Skin of body (tissue), 3 donors: ENCODE measurements at places on chromosomes 12 and 14.

DNA sequence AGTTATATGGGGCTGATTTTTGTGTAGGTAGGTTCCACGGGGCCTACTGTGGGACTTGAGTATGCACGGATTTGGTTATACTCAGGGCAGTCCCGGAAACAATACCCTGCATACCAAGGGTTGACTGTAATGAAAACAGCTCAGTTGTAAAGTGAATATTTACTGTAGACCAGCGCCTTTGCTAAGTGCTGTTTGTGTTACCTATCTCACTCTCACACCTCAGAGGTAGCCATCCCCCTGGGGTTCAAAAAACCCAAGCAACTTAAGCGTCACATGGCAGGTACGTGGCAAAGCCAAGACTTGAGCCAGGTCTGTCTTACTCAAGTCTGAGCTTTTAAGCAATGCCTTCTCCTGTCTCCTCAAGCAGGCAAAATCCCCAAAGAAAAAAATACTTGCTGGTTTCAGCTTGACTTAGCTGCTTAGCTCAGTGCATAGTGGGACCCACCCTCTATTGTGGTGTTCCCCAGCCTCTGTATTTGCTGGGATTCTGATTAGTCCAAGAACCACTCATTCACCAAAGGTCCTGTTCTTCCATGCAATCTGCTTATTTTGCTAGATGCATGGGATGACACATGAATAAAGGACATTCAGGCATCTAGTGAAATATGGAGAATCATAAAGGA, 34.2 kb upstream of the STRN3 start:
- no peak for DNase-seq

DNA sequence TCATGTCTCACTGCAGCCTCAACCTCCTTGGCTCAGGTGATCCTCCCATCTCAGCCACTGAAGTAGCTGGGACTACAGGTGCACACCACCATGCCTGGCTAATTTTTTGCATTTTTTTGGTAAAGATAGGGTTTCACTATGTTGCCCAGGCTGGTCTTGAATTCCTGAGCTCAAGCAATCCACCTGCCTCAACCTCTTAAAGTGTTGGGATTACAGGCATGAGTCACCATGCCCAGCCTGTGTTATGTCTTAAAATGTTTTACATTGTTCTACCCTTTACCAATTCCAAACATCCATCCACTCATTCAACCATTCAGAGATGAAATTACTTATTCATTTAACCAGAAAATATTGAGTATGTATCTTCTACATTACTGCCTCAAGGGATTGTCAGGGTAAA, 111.6 kb upstream of the BTG1 start:
- no peak for DNase-seq

DNA sequence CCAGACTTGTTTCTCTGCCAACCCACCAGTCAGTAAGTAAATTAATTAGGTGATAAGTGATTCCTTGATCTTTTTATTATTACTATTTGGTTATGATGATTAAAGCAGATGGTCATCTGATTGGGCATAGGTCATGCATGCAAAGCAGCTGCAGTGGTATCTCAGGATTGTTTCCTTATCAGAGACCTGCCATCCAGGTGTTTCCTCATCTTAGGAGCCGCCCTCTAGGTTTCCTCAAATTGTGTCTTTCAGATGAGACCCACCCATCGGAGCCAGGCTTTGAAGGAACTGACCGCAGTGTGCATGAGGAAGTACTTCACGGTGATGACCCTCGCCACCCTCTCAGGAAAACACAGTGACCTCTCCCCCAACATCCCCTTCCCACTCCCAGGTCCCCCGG, 63.3 kb downstream of the ZFP36L1 start:
- DNase-seq: no peak

GRCh38 chr12:50186681-50187080, 19.5 kb upstream of the CERS5 start:
- DNase-seq: no peak

DNA sequence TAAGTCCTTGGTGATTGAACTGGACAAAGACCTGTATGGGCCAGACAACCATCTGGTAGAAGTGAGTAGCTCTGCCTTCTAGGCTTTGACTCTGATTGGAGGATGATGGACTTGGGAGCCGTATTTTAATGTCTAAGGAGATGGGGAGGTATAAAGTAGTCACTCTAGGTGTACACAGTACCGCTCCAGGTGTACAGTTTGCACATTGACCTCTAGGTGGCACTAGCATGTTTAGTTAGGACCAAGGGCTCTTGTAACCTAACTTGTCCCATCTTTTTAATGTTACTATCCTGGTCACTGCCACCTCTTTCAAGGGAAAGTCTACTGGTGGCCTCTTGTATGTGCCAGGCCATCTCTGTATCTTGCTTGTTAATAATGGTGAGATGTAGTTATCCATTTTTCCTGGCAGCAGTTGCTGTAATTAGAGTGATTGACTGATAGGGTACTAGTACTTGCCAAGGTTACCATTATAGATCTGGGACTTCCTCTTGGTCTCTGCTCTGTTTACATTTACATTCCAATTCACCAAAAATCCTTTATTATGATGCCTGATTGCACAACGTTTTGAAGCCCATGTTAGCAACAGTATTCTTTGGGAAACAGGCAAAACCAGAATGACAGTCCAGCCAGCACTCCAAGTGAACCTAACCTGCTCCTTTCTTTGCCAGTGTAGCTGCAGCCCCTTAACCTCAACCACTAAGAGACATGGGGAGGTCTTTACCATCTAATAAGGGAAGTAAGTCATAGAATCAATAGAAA, 3.6 kb downstream of the SMARCD1 start:
- no peak for DNase-seq

- DNase-seq: no peak
Measured at GRCh38 chr14:59239022-59239421, 50.6 kb downstream of the DAAM1 start.

DNA sequence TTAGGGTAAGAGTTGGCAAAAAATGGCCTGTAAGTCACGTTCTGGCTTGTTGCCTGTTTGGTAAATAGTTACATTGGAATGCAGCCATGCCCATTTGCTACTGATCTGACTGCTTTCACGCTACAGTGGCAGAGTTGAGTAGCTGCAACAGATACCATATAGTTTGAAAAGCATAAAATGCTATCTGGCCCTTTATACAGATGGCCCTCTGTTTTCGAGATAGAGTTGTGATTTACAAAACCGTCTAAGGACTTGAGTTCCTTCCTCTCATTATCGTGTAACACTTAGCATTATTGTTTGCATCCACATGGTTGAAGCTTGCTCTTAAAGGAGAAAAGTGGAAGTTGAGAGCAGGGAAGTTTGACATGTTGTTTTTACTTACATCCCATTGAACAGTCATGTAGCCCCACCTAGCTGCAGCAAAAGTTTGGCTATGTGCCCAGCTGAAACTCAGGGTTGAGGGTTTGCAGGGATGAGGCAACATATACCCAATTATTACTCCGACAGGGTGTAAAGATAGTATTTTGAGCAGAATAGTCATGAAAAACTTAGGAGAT, 11.3 kb upstream of the SCFD1 start:
- DNase-seq: peak; percentile 50

DNA sequence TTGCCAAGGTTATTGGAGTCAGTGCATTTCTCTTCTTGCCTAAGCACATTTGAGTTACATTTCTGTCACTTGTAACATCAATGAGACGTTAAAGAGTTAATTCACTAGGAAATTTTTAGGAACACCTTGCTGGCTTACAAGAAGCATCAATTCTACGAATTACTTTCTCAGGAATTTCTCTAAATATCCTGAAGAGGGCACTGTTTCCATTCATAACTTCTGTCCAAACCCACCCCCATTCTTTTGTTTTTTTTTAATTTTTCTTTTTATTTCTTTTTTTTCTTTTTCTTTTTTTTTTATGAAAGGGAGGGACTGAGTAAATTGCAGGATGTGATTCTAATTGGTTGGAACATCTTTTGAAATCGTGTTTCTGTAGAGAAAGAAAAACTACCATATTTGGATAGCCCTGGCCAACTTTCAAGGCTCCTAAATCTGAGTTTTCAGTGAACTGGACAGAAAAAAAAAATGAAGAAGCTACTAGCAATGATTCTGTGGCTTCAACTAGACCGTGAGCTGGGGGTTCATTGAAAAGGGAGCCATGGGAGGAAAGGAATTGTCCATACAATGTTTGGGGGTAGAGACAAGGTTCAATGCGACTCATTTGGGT, 285.3 kb downstream of the DAD1 start:
- DNase-seq: no peak

DNA sequence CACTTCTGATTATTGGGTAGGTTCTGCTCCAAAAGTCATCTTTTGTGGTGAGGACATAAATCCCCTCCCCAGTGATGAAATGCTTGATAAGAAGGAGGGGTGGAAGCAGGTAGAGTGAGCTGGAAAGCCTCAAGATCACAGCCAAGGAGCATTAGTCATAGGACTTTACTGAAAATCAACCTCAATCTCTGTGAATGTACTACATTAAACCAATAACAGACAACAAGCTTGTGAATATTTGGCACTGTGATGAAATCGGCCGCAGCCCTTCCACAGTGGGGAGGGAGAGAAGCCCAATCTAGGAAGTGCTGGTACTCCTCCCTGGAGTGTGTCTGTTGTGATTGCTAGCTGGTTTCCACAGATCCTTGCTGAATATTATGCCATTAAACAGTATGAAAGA, 41.2 kb upstream of the PTCSC3 start:
- no peak for DNase-seq

DNA sequence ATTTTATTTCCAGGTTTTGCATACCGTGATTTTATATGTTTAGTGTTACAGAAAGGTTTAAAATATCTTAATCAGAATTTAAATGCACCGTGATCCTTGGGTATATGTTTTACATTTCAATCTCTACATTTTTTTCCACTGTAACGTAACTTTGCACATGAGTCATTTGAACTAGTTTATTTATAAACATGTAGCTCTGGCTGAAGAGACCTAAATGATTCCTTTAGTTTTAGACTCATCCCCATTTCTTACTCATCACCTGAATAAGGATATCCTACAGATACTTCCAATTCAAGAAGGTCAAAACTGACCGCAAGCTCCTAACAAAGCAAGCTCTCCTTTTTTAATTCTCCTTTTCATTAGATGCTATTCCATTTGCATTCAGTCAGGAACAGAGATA, 42.7 kb upstream of the SLC6A15 start:
- DNase-seq: no peak

DNA sequence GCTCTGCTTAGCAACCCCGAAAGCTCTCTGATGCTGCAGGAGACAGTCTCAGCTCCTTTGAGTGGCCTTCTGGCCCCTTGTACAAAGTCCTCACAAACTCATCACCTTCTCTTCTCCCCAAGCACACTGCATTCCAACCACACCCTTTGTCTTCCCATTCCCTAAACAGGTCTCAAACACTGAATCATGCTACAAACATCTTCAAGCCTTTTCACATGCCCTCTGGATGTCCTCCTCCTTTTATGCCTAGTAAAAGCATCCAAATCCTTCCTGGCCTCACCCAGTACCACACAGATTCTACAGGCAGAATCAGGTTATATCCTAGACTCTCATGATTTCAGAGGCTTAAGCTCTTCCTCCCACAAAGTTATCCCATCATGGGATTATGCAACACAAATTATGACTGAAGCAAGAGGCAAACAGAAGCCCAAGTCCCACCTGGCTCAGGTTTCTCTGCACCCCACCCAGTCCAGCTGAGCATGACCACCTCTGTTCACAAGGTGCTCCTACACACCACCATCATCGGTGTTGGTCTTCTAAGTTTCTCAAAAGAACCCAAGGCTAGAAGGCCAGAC, 61.4 kb upstream of the PCED1B start:
- no peak for DNase-seq

GRCh38 chr14:20591235-20591634, at the start of gene RNASE12:
Gene RNASE12, minus strand, starts transcription at chr14:20591376. Its CDS starts 653 bp downstream, at chr14:20590723.
- DNase-seq: no peak

GRCh38 chr12:128336204-128337070, 69.5 kb downstream of the TMEM132C start:
- no peak for DNase-seq

DNA sequence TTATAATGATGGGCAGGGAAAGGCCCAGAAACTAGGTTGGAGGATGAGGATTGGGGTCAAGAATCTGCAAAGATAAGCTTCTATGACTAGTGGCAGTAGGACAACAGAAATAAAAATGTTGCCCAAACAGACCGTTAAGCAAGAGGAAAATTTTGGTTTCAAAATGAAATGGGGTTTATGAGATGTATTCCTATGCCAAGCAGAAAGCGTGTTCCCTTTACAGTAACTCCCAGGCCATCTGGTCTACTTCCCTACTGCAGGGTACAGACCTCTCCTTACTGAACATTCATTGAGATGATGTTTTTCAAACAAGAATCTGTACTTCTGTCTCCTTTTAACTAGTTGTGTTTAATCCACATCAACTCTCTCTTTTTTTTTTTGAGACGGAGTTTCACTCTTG, 20.4 kb upstream of the TMEM229B start:
- no peak for DNase-seq

- no peak for DNase-seq
Measured at GRCh38 chr12:54184024-54184805, 4.6 kb downstream of the SMUG1 start.

GRCh38 chr14:104283197-104284106, 145.1 kb downstream of the KIF26A start:
- DNase-seq: no peak

- DNase-seq: no peak
Measured at GRCh38 chr14:100147181-100147631, 12.2 kb downstream of the DEGS2 start.

- DNase-seq: no peak
Measured at GRCh38 chr12:98514982-98515286, 456 bp upstream of the TMPO start.

DNA sequence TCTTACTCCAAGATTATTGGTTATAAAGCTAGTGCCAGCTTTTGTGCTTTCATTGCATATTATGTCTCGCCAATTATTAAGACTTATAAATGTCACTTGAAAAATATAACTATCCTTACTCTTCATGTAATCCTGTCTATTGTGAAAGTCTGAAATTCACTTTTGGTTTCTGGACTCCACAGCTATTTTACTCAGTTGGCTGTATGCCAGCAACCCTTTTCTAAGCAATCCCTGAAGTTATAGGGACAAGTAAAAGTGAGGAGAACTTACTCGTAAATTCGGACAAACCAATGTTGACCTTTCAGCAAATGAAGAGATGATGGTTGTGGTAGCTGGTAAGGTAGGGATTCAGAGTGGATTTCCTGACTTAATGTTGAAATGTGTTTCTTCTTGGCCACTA, 196.3 kb downstream of the NPAS3 start:
- DNase-seq: no peak

- no peak for DNase-seq
Measured at GRCh38 chr14:90000935-90001334, 45.2 kb downstream of the TDP1 start.

- DNase-seq: no peak
Measured at GRCh38 chr12:116934908-116935705, 24.4 kb downstream of the FBXW8 start.

DNA sequence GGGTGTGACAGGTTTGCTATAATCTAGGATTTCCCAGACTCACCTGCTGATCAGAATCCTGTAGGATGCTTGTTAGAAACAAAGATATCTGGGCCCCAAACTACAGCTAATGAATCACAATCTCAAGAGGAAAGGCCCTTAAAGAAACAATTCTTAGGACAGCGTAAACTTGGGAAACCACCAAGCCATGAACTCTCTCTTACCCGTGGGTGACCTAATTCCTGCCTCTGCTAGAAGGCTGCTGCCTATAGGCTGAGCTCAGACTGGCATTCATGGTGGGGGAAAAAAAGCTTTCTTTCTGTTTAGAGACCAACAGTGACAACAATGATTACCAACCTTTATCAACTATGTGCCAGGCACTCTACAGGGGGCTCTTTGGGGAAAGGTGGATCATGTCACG, 213.9 kb upstream of the FKBP4 start:
- DNase-seq: no peak

- DNase-seq: no peak
Measured at GRCh38 chr14:33475623-33476022, 475.3 kb downstream of the EGLN3 start.
